ENCODE measurements at places on chromosomes 12 and 14.
A peak's percentile ranks its signal among the peaks of the same experiment; 100 is the strongest.

DNA sequence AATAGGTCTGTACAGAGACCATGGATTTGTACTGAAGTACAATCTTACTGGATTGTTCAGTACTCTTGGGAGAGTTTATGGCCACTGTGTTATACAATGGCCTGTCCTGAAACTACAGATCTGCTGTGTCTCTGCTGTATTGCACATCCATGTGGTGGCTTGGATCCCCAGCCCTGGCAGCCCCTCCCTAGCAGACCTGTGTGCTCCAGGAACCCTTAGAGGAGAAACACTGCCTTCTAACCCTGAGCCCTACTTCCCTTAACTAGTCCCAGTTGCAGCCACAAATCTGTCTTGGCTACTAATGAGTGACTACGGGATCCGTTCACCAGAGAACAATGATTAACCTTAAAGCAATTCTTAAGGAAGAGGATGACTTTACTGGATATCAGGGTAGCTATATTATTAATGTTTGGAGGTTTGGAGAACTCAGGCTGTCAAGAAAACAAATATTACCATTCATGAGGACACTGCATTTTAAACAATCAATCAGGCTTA is 27.7 kb downstream of the RNF34 start:
- DNase-seq, result no peak

DNA sequence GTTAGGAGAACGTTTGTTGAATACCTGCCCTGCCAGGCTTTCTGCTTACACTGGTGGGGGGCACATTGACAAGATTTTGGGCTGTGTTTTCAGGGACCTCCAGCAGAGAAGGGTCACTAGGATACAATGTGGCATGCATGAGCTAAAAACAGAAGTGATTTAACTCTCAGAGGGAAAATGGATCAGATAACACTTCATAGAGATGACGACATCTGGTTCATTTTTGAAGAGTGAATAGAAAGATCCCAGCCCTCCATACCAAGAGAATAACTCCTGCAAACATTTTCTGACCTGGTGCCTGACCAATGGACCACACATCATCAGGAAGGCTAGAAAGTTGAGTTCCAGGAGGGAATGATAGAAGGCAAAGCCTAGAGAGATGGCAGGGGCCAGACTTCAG is 33.7 kb downstream of the CKB start:
- DNase-seq, result no peak

- DNase-seq, result no peak
Measured at GRCh38 chr12:66103016-66103913, 27.3 kb downstream of the LLPH start.

GRCh38 chr12:76687981-76688380 is 75.9 kb upstream of the ZDHHC17 start:
- peak; percentile 31 for DNase-seq

GRCh38 chr14:51056421-51056820 is 38.5 kb downstream of the TRIM9 start:
- no peak for DNase-seq

- DNase-seq, result peak; percentile 64
Measured at GRCh38 chr12:51926718-51927117, 19.4 kb downstream of the ACVRL1 start.

DNA sequence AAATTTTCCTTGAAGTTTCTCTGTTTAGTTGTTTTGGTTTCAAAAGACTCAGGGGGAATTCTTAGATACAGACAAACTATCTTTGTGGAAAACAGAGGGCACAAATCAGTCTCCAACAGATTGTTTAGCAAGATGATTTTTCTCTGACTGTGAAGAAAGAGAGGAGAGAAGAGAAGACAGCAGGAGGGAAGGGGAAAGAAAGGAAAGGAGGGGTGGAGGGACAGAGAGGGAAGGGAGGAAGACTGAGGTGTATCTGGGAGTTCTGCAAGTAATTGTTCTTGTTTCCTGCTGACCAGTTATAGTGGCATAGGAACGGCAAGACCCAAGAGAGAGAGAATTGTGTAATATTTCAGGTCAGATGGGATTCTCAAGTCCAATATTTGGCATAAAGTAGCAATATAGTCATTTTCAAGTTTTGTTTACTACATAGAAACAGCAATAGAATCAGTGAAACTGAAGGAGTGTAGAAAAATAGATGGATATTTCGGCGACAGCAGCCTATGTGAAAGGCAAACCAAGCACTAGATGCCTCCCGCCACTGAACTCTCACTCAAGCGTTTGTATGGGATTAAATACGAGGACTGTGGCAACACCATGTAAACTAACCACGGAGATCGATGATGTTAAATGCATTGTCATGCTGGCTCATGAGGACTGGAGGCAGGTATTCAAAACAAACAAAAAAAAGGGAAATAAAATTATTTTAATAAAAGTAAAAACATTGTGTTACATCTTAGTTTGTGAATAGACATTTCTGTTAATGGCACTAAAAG is 342.5 kb downstream of the SLC16A7 start:
- DNase-seq, result peak; percentile 40

- DNase-seq, result no peak
Measured at GRCh38 chr12:121653999-121654398, 15.5 kb downstream of the MORN3 start.

DNA sequence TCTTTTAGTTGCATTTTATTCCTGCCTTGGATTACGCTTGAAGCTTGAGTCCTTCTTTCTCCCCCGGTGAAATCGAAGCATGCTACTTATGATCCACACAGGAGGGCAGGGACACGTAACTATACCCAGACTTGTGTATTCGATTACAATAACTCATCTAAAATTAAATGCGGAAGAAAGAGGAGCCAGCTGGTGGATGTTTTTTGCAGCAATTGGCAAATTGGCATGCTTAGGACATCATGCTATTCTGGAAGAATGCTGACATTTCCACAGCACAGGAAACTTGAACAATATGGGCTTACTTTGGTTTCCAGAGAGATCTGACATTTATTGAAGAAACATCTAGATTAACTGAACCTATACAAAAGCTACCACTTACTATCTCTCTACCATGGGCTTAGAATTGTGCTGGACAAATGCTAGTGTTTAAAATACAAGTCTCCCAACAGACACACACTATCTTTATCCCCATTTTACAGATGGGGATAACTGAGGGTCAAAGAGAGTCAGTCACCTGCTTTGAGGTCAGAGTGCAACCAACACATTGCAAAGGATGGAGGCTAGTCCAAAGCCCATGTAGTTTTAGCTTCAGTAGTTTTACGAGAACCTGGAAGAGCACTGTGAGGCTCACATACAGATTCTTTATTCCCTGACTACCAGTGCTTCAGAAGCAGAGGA is 36.3 kb downstream of the LGMN start:
- DNase-seq, result no peak

DNA sequence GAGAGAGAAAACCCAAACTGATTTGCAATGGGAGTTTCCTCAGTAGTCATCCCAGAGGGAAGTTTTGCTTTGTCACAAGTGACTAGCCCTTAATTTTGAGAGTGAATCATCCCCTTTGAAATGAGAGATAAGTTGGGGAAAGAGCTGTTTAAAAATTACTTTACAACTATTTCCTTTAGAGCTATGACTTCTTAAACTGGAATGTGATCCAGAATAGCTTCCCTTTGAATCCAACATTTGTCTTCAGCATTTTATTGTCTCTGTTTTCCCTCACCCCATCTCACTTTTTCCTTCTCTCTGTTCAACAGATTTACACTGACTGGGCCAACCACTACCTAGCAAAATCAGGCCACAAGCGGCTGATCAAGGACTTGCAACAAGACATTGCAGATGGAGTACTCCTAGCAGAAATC is 109.3 kb downstream of the NAV3 start:
- DNase-seq, result no peak

GRCh38 chr12:24379861-24380521 is 430.5 kb upstream of the SOX5 start:
- DNase-seq, result no peak

- no peak for DNase-seq
Measured at GRCh38 chr12:2561367-2561766, 233.4 kb upstream of the FKBP4 start.

DNA sequence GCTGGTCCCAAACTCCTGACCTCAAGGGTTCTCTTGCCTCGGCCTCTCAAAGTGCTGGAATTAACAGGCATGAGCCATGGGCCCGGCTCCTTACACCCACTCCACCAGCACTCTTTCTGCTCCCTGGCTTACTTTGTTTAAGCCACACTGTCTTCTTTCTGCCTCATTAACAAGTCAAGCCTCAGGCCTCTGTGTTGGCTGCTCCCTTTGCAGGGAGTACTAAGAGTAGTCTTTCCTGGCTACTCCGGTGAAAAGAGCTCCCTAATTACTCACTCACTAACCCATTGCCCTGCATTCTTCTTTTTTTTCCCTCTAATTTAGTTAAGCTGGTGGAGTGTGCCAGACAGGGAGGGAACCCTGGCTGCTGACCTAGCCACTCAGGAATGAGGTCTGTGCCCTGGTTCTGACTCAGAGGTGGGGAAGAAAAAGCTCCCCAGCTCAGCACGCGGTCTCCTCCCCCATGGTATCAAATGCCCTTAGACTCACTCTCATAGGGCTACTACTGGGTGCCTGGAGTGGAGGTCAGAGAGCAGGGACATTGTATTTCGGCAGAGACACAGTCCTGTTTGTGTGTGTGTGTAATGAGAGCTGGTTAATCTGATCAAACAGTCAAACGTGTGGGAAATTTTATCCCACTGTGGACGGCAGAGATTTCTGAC is 19.8 kb downstream of the GALNT6 start:
- peak; percentile 75 for DNase-seq

GRCh38 chr14:103550451-103551337 is 11.8 kb downstream of the BAG5 start:
- peak; percentile 58 for DNase-seq

DNA sequence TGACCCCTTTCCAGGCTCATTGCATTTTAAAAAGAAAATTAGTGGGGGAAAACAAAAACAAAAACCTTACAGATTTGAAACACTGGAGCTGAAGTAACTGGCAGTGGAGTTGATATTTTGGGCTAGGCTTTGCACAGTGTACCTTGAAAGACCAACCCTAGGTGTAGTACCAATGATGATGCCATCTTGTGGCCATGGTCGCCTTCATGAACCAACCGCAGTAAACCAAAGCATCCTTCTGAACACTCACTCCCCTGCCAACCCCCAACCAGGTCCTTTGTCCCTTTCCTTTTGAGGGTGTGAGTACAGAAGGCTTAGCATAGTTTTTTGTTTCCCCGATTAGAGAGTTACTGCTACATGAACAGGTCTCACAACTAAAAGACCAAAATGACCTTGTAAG is 5.9 kb downstream of the TOMM20L start:
- no peak for DNase-seq

GRCh38 chr14:59273737-59274136 is 85.3 kb downstream of the DAAM1 start:
- DNase-seq, result no peak

- DNase-seq, result no peak
Measured at GRCh38 chr12:80892597-80893445, 44.9 kb downstream of the LIN7A start.

- no peak for DNase-seq
Measured at GRCh38 chr12:93621986-93622385, 49.5 kb downstream of the SOCS2 start.

GRCh38 chr12:70180130-70180529 is 63.1 kb upstream of the CNOT2 start:
- no peak for DNase-seq

DNA sequence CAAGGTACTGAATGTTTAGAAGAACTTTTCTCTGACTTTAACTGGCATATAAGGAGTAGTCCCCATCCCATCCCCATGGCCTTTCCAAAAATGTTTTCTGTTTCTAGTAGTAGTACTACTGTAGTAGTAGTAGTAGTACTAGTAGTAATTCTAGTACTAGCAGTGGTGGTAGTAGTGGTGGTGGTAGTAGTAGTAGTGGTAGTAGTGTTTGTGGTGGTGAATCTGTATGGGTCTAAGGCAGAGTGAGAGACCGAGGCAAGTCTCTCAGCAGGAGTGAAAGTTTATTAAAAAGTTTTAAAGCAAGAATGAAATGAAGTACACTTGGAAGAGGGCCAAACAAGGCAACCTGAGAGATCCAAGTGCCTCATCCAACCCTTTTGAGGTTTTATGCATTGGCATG is 58.6 kb downstream of the FOXN4 start:
- no peak for DNase-seq

DNA sequence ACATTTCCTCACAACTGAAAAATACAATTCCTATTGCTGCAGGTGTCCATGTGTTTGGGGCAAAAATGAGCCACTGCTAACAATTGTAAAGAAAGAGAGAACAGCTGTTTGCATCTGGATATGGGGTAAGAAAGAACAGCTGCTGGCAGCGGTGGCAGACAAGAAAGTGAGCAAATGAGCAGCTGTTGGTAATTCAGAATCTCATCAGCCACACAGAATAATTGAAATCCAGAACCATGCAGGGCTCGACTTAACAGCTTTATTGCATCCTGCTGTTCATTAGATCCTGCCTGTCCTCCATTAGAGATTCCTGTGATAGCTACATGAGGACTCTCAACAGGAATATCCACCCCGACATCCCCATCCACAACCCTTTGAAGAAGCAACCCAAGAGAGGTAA is 62.5 kb upstream of the TSPAN8 start:
- DNase-seq, result no peak

DNA sequence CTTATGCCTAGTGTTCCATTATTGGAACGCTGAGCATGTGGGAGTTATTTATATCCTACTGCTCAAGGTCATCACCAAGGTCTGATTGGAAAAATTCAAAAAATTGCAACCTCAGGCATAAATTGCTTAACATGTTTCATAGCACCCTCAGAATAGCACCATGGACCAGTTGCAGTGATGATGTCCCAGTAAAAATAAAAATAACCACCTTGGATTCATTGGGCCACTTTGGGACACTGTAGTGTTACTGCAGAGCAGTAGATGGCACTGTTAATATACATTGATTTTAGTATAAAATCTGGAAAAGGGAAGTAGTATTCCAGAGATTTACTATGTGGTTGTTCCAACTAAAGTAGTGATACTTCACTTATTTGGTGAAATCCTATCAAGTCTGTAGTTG is 31.0 kb upstream of the PTCSC3 start:
- peak; percentile 78 for DNase-seq

- no peak for DNase-seq
Measured at GRCh38 chr12:22527999-22528398, 16.3 kb downstream of the C2CD5 start.

GRCh38 chr12:52659951-52660350 is 7.9 kb upstream of the KRT2 start:
- no peak for DNase-seq

DNA sequence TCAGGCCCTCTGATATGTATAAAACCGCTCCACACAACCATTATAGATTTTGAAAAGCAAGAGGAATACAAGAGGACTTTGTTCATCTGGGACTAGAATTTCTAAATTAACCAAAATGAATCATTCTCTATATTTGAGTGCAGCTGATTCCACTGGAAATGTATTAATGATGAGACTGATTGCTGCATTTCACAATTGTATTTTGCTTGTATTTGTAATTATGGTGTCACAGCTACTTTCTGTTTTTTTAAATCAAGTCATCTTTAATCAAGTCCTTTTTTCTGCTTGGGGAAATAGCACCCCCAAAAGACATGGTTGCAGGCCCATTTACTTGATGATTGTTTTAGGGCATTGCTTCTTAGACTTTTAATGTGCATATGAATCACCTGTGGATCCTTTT is 162.4 kb downstream of the KICS2 start:
- no peak for DNase-seq

Data from NCI-H510A treated with DMSO at 0.1 percent for 48 hours (cell line).